SK-MEL-5 (cell line): ENCODE measurements at places on chromosomes 5 and 9.

GRCh38 chr5:6832994-6833393 lies 119.8 kb downstream of the TENT4A start:
- no peak for DNase-seq

- no peak for DNase-seq
Observed at GRCh38 chr9:76873821-76874220, 32.1 kb downstream of the PRUNE2 start.

DNA sequence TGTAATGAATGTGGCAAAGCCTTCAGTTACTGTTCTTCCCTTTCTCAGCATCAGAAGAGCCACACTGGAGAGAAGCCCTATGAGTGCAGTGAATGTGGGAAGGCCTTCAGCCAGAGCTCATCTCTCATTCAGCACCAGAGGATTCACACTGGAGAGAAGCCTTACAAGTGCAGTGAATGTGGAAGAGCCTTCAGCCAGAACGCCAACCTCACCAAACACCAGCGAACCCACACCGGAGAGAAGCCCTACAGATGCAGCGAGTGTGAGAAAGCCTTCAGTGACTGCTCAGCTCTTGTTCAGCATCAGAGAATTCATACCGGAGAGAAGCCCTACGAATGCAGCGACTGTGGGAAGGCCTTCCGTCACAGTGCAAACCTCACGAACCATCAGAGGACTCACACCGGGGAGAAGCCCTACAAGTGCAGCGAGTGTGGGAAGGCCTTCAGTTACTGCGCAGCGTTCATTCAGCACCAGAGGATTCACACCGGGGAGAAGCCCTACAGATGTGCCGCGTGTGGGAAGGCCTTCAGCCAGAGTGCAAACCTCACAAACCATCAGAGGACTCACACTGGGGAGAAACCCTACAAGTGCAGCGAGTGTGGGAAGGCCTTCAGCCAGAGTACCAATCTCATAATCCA lies 6.8 kb downstream of the RPL12 start:
- no peak for DNase-seq

- DNase-seq: no peak
Observed at GRCh38 chr5:119009131-119009530, 20.8 kb upstream of the DTWD2 start.

GRCh38 chr5:80054682-80055081 lies 19.5 kb downstream of the THBS4 start:
- no peak for DNase-seq

DNA sequence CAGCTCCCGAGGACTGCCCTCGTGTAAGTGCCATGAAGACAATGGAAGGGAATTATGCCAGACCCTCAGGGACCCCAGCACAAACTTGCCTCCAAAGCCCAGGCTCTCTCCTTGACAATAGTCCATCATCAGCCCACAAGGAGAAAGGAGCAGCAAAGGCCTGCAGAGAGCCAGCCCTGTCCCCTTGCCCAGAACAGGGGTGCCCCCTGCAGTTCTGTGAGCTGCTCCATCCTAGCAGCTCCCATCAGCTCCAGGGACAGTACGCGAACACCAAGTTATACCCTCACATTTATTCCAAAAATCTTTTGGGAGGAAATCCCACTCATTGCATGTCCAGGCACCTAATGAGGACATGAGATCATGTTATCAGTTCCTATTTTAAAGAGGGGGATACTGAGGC lies 11.1 kb downstream of the BARX1 start:
- no peak for DNase-seq

DNA sequence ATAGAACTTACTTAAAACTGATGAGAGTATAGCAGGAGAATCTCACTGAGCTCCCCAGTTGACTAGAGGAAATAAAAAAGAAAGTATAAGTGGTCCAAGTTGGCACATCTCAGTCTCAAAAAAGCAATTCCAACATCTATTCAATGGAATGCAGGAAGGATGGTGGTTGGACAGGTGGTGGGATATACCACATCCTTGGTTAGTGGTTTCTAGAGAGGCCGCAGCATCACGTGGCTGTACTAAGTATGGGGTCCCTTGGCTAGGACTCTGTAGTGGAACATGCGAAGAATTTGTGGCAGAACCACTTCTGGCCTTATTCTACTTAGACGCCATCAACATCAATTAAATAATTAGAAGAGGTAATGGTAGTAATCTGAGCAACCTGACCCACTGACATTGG lies 232.4 kb downstream of the SAXO1 start:
- DNase-seq: no peak

DNA sequence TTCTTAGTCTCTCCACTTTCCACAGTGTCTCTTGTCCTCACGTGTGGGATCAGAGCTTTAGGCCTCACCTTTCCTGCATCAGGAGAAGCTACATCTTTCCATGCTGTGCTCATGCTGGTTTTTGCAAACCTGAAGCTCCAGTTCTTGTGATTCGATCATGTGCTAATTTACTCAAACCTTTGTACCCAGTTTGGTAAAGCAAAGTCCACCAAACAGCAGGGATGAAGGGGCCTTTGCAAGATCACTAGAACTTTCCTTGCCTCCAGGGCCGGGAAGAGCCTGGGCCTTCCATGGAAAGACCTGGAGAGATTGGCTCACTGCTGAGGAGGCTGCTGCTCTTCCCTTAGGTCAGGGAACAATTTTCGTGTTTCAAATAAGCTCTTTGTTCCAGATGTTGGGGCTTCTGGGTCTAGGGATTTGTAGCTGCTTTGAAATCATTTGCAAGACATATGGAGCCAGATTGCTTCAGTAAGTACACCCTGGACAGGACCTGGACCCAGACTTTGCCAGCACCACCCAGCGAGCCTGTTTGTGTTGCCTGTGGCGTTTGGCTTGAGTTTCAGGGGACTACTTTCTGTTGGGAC lies 18.7 kb upstream of the SPATA31E1 start:
- DNase-seq: no peak

- no peak for DNase-seq
Observed at GRCh38 chr5:1997640-1998347, 115.1 kb upstream of the IRX4 start.

DNA sequence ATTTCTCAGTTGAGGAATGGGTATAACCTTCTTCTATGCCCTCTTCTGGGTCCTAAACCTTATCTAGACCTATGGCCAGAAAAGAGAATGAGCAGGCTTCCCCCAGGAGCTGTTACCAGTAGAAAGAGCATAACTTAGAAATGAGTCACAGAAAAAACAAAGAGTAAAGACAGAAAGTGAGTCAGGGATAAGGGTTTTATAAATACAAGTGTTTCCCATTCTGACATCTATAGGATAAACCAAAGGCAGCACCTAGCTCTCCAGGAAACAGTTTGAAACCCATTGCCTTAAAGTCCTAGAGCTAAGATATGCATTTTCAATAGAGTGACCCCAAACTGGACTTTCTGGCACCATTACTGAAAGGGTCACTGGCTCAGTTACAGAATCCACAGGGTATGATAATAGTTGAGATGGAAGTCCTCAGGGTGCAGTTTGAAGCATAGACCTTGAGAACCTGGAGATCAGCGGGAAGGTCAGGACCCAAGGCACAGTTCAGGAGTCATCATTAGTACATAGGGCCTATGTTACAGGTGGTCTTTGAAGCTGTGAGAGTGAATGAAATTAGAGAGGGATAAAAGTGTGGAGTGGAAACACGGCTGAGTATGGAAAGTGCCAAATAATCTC lies 42.7 kb upstream of the LIFR start:
- DNase-seq: no peak

DNA sequence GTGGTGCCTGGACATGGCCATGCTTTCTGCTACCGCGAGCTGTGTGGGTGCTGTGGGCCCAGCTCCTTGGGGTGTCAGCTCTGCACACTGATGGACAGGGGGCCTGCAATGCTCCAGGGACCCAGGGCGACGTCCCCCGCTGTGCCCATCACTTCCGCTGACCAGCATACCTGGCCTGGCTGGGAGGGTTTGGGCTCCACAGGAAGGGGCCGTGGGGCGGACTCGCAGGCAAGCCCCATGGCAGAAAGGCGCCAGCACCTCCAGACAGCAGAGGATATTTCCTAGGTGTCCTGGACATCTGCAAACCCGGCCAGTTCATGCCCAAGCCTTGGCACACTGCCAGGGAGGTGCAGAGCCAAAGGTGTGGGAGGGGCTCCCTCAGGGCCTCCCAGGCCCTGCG lies 295.8 kb upstream of the IRX4 start:
- DNase-seq: no peak

GRCh38 chr5:112396430-112396829 lies 22.6 kb downstream of the EPB41L4A start:
- DNase-seq: no peak

- no peak for DNase-seq
Observed at GRCh38 chr5:60101573-60101972, 208.0 kb upstream of the PDE4D start.
